A549 treated with RU486 at 1 μM for 4 hours (cell line): ENCODE measurements at places on chromosomes 6 and 20. TPM values are rescaled to one million over a fixed set of nuclear protein-coding genes. Genes with fewer than 3 reads are reported as not detected.

MAK gene
- 0.10 to 0.21 TPM (median 0.14 TPM) in 5 replicates for total RNA-seq

SNAI1 gene
- 11.0 to 18.7 TPM (median 15.1 TPM) in 5 replicates for total RNA-seq

TRIM15 gene
- total RNA-seq: 0.20 TPM in 1 of 5 replicates, not detected in the others

SIRPD gene
- total RNA-seq: not detected in 5 replicates

VGLL2 gene
- not detected in 5 replicates for total RNA-seq

ERVFRD-1 gene
- total RNA-seq: not detected in 5 replicates

HLA-C gene
- total RNA-seq: 44.7 to 60.0 TPM (median 50.9 TPM) in 5 replicates

TBP gene
- total RNA-seq: 16.0 to 18.8 TPM (median 17.4 TPM) in 5 replicates

SCRT2 gene
- not detected in 5 replicates for total RNA-seq

TPMT gene
- 4.5 to 7.0 TPM (median 5.9 TPM) in 5 replicates for total RNA-seq

MCCD1 gene
- not detected in 5 replicates for total RNA-seq

ABHD16A gene
- total RNA-seq: 14.1 to 20.1 TPM (median 18.3 TPM) in 5 replicates

GGTLC1 gene
- not detected in 5 replicates for total RNA-seq

PTPN1 gene
- 31.8 to 38.3 TPM (median 37.4 TPM) in 5 replicates for total RNA-seq

AKAP12 gene
- 80.6 to 144 TPM (median 120 TPM) in 5 replicates for total RNA-seq

TRIM31 gene
- 1.6 to 3.1 TPM (median 2.3 TPM) in 5 replicates for total RNA-seq

MUCL3 gene
- 0.01 to 0.05 TPM (median 0.02 TPM) in 3 of 5 replicates, not detected in the others for total RNA-seq
